ENCODE measurements at places on chromosomes 7 and 10.

GRCh38 chr10:13382703-13383398, 34.8 kb upstream of the SEPHS1 start:
- H3K27me3 ChIP-seq, result peaks cover 68% of the 10 kb centered on the region
- no peaks in the 10 kb centered on the region for H3K36me3 ChIP-seq
- H3K4me1 ChIP-seq, result peaks cover 10% of the 10 kb centered on the region

- H3K27ac ChIP-seq, result no peak overlapping the region
- H3K4me3 ChIP-seq, result no peak overlapping the region
- H3K36me3 ChIP-seq, result no peaks in the 10 kb centered on the region
Measured at GRCh38 chr10:28479425-28479865, 53.5 kb upstream of the WAC start.

DNA sequence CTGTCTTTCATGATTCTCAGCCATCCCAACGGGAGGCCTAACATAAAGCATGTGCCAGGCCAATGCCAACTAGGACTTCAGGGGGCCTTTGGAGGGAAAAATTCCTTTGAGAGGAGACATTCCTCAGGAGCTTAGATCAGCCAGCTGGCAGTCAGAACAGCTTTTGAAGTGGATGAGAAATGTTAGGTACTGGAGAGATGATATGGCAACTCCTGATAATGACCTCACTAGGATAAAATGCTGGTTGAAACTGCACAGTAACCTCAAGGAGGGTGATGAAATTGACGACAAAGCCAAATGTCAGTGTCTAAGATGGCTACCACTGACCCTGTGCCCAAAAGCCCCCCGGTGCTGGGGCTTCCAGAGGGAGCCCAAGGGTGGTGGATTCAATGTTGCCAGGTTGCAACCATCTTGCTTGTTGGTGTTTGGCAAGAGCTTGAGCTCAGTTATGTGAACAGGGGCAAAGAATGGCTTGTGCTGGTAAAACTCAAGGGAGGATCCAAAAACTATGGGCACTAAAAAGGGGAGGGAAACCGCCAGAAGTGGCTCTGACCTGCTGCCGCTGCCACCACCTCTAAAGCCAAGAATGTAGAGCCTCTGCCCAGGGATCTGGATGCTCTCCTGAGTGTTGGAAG, 121.2 kb downstream of the UBE2H start:
- H3K27me3 ChIP-seq, result no peaks in the 10 kb centered on the region
- no peak overlapping the region for H3K4me3 ChIP-seq

DNA sequence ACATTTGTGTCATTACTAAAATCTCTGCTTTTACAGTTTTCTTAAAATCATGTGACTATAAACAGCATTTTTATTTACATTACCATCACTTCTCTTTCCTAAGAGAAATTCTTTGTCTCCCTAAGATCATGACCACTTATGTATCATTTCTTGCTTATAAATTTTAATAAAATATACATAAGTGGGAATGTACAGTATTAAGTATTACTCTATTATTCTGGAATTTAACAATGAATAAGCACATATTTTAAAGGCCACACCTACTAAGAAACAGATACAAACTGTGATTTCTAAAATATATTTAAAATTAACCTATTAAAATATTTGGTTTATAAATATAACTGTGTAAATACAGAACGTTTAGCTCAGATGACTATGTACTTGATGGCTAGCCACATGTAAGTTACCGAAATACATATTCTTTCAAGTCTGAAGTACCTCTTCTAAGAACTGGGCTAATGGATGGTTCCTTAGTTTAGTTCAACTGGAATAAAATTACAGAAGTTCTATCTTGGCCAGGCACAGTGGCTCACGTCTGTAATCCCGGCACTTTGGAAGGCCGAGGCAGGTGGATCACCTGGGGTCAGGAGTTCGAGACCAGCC, 33.3 kb upstream of the PTPRN2 start:
- no peaks in the 10 kb centered on the region for H3K4me1 ChIP-seq
- H3K4me3 ChIP-seq, result no peak overlapping the region
- no peak for DNase-seq
- no peaks in the 10 kb centered on the region for H3K36me3 ChIP-seq
- H3K27ac ChIP-seq, result no peak overlapping the region

- H3K27ac ChIP-seq, result no peak overlapping the region
- H3K4me1 ChIP-seq, result peaks cover 7% of the 10 kb centered on the region
- H3K27me3 ChIP-seq, result peaks cover 49% of the 10 kb centered on the region
- H3K36me3 ChIP-seq, result no peaks in the 10 kb centered on the region
- H3K4me3 ChIP-seq, result peak overlapping the region; percentile 68
Measured at GRCh38 chr7:39413636-39414223, 152.5 kb upstream of the YAE1 start.

GRCh38 chr7:29859524-29860185, 53.3 kb downstream of the WIPF3 start:
- H3K27me3 ChIP-seq, result no peaks in the 10 kb centered on the region
- DNase-seq, result no peak
- H3K4me3 ChIP-seq, result no peak overlapping the region
- no peak overlapping the region for H3K27ac ChIP-seq
- peaks cover 36% of the 10 kb centered on the region for H3K4me1 ChIP-seq

- no peak for DNase-seq
- H3K4me1 ChIP-seq, result peaks cover 96% of the 10 kb centered on the region
- H3K36me3 ChIP-seq, result peaks cover under 1% of the 10 kb centered on the region
- H3K4me3 ChIP-seq, result no peak overlapping the region
- H3K27me3 ChIP-seq, result no peaks in the 10 kb centered on the region
Measured at GRCh38 chr10:119217991-119218490, 10.7 kb downstream of the GRK5 start.

DNA sequence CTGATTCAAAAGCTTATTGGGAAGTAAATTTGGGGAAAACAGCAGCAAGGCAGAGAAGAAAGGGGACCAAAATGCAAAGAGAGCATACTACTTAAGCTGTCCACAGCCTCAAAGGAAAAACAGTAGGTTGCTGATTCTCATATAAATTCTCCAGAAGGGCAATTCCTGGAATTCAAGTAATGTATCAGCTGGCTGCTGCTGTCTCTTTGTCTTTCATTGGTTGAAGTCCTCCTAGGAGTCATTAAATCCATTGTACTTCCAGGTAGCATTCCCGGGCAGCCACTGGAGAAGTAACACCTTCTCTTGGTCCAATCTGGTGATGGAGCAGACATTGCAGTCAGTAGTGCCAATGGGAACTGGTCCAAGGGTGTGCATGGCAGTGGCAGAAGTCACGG, 22.7 kb downstream of the BET1 start:
- H3K36me3 ChIP-seq, result no peaks in the 10 kb centered on the region
- DNase-seq, result no peak
- no peak overlapping the region for H3K27ac ChIP-seq
- no peak overlapping the region for H3K4me3 ChIP-seq

- peaks cover 10% of the 10 kb centered on the region for H3K36me3 ChIP-seq
- peaks cover 17% of the 10 kb centered on the region for H3K4me1 ChIP-seq
- peak within 1 kb of the TSS; percentile 83 for H3K27ac ChIP-seq
- H3K27me3 ChIP-seq, result no peaks in the 10 kb centered on the region
- H3K4me3 ChIP-seq, result peak within 1 kb of the TSS; percentile 82
- peak; percentile 83 for DNase-seq
Measured at GRCh38 chr10:95907456-95908253, at the start of gene CC2D2B. Gene CC2D2B, plus strand, starts transcription at chr10:95907975. Its CDS starts 3,349 bp downstream, at chr10:95911324.

GRCh38 chr10:4131407-4132215, 346.6 kb upstream of the KLF6 start:
- H3K4me1 ChIP-seq, result peaks cover 29% of the 10 kb centered on the region
- H3K36me3 ChIP-seq, result no peaks in the 10 kb centered on the region
- peak overlapping the region; percentile 13 for H3K4me3 ChIP-seq
- no peak for DNase-seq
- H3K27ac ChIP-seq, result peak overlapping the region; percentile 70

GRCh38 chr10:77873536-77874380, 52.8 kb downstream of the DLG5 start:
- H3K27ac ChIP-seq, result no peak overlapping the region
- H3K4me3 ChIP-seq, result no peak overlapping the region
- DNase-seq, result no peak
- no peaks in the 10 kb centered on the region for H3K27me3 ChIP-seq
- H3K36me3 ChIP-seq, result no peaks in the 10 kb centered on the region

GRCh38 chr7:41855798-41856197, 152.9 kb upstream of the INHBA start:
- H3K27ac ChIP-seq, result no peak overlapping the region
- H3K36me3 ChIP-seq, result no peaks in the 10 kb centered on the region
- H3K4me1 ChIP-seq, result no peaks in the 10 kb centered on the region
- H3K27me3 ChIP-seq, result no peaks in the 10 kb centered on the region

DNA sequence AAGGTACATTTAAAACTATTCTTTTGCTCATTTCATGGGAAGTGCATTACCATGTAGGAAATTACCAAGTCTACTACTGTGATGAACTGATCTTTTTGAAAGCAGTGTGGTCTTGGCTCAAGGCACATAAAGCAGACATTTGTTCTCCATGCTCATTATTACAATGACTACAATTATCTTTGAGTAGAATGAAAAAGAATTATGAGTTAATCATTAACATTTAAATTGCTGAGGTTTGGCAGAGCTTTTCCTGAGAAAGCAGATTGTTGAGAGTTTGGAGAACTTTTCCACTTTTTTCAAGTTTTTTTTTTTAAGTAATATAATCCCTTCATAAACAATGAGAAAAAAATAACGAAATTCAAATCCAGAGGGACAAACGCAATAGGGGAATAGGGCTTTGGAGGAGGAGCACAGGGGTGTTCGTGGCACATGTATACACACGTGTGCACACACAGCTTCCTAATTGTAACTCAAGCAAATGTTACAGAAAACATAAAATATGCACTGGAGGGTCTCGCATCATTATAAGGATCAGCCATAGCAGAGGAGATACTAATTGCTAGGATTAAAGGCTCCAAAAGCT, 8.9 kb upstream of the CUBN start:
- H3K4me3 ChIP-seq, result no peak overlapping the region
- H3K36me3 ChIP-seq, result no peaks in the 10 kb centered on the region
- no peaks in the 10 kb centered on the region for H3K27me3 ChIP-seq
- no peaks in the 10 kb centered on the region for H3K4me1 ChIP-seq

- H3K36me3 ChIP-seq, result no peaks in the 10 kb centered on the region
- no peak for DNase-seq
- no peaks in the 10 kb centered on the region for H3K27me3 ChIP-seq
- no peak overlapping the region for H3K4me3 ChIP-seq
- H3K27ac ChIP-seq, result no peak overlapping the region
- H3K4me1 ChIP-seq, result peaks cover 31% of the 10 kb centered on the region
Measured at GRCh38 chr7:70098905-70099672, 500.8 kb downstream of the AUTS2 start.

DNA sequence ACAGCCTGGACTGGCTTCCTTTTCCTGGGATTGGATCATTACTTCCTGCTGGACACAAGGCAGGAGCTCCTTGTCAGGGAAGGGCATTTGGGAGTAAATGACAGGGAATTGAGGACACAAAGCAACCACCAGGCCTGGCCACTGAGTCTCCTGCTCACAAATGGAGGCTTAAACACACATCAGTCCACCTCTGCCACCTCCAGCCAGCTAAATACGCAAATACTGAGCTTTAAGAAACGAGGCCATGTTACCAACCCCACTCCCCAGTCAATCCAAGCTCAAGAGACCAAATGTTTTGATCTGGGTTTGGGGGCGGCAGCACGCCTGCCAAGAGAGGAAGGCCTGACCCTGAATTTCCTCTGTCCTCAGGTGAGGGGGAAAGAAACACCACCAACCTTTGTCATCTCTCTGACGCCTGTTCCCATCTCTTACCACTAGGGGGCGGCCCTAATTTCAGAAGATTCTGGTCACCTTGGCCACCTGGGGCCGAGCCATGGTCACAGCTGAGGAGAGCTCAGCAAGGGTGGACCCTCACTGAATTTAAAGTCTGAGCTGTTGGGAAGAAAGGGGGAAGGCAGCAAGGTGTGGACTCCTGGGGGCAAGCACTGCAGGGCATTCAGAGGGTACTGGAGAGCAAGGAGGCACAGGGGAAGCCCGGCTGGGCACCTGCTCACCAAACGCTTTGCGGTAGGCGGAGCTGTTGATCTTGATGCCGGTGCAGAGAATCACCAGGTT, 16.5 kb downstream of the AIFM2 start:
- peak overlapping the region; percentile 31 for H3K27ac ChIP-seq
- peaks cover 18% of the 10 kb centered on the region for H3K4me1 ChIP-seq
- peak; percentile 27 for DNase-seq
- H3K27me3 ChIP-seq, result no peaks in the 10 kb centered on the region
- H3K4me3 ChIP-seq, result no peak overlapping the region

- H3K4me3 ChIP-seq, result no peak overlapping the region
- DNase-seq, result no peak
- peaks cover 14% of the 10 kb centered on the region for H3K4me1 ChIP-seq
- H3K27me3 ChIP-seq, result no peaks in the 10 kb centered on the region
- H3K36me3 ChIP-seq, result no peaks in the 10 kb centered on the region
Measured at GRCh38 chr7:135341049-135341448, 107.4 kb downstream of the STRA8 start.

DNA sequence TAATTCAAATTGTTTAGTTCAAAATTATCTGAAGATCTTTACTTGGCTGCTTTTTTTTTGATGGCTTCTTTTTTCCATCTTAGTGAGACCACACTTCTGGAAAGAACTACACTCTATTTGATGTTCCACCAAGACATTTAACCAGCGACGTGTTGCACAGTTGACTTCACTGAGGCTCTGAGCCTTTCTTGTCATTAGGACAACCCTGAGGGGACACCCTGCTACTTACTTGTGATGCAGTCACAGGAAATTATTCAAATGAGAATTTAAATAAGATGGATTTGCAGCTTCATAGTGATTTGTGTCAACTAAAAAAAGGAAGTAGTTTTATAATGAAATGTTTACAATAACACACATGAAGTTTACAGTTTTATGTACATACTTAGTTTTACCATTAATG, 25.6 kb upstream of the PIK3CG start:
- H3K27ac ChIP-seq, result no peak overlapping the region
- no peak overlapping the region for H3K4me3 ChIP-seq
- peaks cover 5% of the 10 kb centered on the region for H3K27me3 ChIP-seq
- no peaks in the 10 kb centered on the region for H3K4me1 ChIP-seq

DNA sequence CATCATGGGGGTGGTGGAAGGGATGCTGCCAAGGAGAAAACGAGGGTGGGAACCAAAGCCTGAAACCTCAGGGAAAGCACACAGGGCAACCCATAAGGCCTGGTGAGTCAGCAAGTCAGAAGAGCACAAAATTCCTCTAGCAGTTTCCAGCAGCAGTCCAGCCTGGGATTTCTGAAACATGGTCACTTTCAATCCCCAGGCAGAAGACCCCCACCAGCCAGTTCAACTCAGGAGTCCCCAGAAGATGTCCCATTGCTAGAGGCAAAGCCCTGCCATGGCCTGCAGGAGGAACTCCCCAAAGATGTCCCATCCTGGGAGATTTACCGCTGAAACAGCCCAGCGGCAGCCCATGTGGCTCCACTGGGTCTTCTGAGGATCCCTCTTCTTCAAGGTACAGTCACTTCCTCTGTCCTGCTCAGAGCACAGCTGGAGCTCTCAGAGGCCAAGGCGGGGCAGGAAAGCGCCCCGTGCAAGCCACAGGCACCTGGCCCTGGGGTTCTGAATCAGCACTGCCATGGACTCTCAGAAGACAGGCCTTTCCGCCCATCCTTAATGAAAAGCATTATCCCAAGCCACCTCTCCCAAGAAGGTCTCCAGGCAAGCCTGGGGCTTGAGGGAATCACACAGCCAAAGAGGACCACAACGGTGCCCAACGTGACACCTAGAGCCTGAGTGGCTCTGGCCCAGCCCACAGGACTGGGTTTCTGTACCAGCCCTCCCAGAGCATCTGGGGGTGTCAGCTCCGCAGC, 196.9 kb downstream of the GRID1 start:
- H3K4me1 ChIP-seq, result no peaks in the 10 kb centered on the region
- H3K27me3 ChIP-seq, result no peaks in the 10 kb centered on the region
- DNase-seq, result no peak

GRCh38 chr7:121178452-121178851, 150.3 kb upstream of the WNT16 start:
- no peak overlapping the region for H3K4me3 ChIP-seq
- no peak for DNase-seq
- H3K27me3 ChIP-seq, result no peaks in the 10 kb centered on the region
- H3K36me3 ChIP-seq, result no peaks in the 10 kb centered on the region

Data from left ventricle myocardium inferior (tissue), 1 donor.